ENCODE measurements at places on chromosomes 11 and 22. TPM values are rescaled to one million over a fixed set of nuclear protein-coding genes. Genes with fewer than 3 reads are reported as not detected.

The SH3BP1 gene
- total RNA-seq, result 30.0 TPM

The IL10RA gene
- not detected for total RNA-seq

The SAA4 gene
- not detected for total RNA-seq

The PIWIL4 gene
- total RNA-seq, result 1.1 TPM

The CSRP3 gene
- total RNA-seq, result not detected

The KCNJ1 gene
- 0.07 TPM for total RNA-seq

The SPDYC gene
- 2.0 TPM for total RNA-seq

The APOA5 gene
- 0.11 TPM for total RNA-seq

The AAMDC gene
- total RNA-seq, result 19.0 TPM

The PHOX2A gene
- 2.8 TPM for total RNA-seq

The LRRC74B gene
- not detected for total RNA-seq

The ARHGAP20 gene
- 0.07 TPM for total RNA-seq

The KDM4E gene
- not detected for total RNA-seq

The MPEG1 gene
- total RNA-seq, result not detected

The PRODH gene
- 34.3 TPM for total RNA-seq

The MMP20 gene
- not detected for total RNA-seq

The WT1 gene
- total RNA-seq, result 0.10 TPM

The ACR gene
- 0.07 TPM for total RNA-seq

The C11orf86 gene
- 0.26 TPM for total RNA-seq

The OR51B4 gene
- not detected for total RNA-seq

The TTC36 gene
- not detected for total RNA-seq

The RHOD gene
- 8.7 TPM for total RNA-seq

The FBXO3 gene
- 17.9 TPM for total RNA-seq

The KRTAP5-8 gene
- not detected for total RNA-seq

The A4GALT gene
- total RNA-seq, result 9.6 TPM

The MUC15 gene
- total RNA-seq, result not detected

Measured in H7 (cell line).